ENCODE measurements at places on chromosomes 7 and 10.

- H3K27ac ChIP-seq, result no peak overlapping the region
- H3K27me3 ChIP-seq, result no peaks in the 10 kb centered on the region
- H3K36me3 ChIP-seq, result no peaks in the 10 kb centered on the region
- DNase-seq, result no peak
These were observed 186.3 kb downstream of the PTPRN2 start for GRCh38 chr7:158401295-158401694.

DNA sequence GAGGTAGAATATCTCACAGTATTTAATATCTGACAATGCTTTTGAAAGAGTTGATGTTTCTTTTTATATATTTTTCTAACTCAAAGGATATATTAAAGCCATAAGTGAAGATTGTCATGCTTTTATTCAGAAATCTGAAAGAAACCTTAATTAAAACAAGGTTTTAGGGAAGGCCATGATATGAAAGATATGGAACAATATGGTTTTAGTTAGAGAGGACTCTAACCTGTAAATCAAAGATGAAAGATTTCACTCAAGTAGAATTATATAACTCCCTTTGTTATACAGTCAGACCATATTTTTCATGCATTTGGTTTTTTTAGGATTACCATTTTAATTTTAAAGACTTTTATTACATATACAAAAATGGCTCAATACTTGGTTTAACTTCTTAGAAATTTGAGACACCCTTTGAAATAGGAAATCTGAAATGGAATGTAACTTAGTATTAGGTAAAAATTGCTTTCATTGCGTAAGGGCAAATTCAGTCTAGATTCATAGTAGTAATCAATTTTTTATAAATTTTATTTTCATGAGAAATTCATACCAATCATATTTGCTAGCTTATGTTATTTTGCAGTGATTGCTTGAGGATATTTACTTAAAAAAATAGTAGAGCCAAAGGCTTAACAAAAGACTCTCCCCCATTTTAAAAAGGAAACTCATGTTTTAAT lies 119.8 kb downstream of the TWIST1 start:
- no peak for DNase-seq
- no peaks in the 10 kb centered on the region for H3K4me1 ChIP-seq
- H3K27ac ChIP-seq, result no peak overlapping the region

GRCh38 chr10:23193435-23194074 lies 1.4 kb downstream of the PTF1A start:
- H3K4me3 ChIP-seq, result no peak overlapping the region
- H3K4me1 ChIP-seq, result peaks cover 27% of the 10 kb centered on the region
- peaks cover 31% of the 10 kb centered on the region for H3K27me3 ChIP-seq
- no peak for DNase-seq

- no peak overlapping the region for H3K4me3 ChIP-seq
- H3K36me3 ChIP-seq, result no peaks in the 10 kb centered on the region
- H3K27ac ChIP-seq, result no peak overlapping the region
- no peaks in the 10 kb centered on the region for H3K4me1 ChIP-seq
- DNase-seq, result no peak
These were observed 45.3 kb upstream of the ZNF800 start for GRCh38 chr7:127437837-127438236.
